ENCODE measurements at places on chromosomes 4 and X.

- DNase-seq, result no peak
Observed at GRCh38 chr4:135072553-135072952, 871.0 kb upstream of the PABPC4L start.

DNA sequence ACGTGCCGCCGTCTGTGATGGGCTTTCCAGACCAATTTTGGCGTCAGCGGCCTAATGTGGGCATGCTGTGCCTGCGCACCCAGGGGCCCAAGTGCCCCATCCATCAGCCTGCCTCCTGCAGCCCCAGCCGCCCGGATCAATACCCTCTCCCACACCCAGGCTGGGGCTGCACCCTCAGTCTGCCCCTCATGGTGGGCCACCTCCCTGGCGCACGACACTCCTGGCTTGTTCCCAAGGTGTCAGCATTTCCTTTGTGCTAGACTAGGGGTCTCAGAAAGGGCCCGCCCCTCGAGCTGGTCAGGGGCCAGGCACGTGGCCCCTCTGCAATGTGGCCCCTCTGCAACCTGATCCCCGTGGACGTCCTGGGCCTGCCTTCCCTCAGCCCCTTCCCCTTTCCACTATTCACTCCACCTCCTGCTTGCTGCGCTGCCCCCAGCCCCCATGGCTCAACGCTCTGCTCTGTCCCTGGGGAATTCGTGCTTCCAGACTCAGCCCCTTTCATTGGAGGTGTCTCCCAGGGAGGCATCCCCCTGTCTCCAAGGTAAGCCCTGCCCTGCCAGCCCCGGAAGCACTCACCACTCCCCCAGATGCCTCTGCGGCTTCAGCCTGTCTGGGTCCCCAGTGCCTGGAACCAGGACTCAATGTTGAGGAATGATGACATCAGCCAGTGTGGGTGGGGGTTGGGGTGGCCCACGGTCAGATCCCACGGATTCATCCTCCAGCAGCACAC is 130.8 kb downstream of the HMX1 start:
- DNase-seq, result no peak

GRCh38 chr4:85861064-85861765 is 386.3 kb downstream of the ARHGAP24 start:
- no peak for DNase-seq

GRCh38 chr4:184514121-184514988 is 40.0 kb upstream of the IRF2 start:
- peak; percentile 69 for DNase-seq

DNA sequence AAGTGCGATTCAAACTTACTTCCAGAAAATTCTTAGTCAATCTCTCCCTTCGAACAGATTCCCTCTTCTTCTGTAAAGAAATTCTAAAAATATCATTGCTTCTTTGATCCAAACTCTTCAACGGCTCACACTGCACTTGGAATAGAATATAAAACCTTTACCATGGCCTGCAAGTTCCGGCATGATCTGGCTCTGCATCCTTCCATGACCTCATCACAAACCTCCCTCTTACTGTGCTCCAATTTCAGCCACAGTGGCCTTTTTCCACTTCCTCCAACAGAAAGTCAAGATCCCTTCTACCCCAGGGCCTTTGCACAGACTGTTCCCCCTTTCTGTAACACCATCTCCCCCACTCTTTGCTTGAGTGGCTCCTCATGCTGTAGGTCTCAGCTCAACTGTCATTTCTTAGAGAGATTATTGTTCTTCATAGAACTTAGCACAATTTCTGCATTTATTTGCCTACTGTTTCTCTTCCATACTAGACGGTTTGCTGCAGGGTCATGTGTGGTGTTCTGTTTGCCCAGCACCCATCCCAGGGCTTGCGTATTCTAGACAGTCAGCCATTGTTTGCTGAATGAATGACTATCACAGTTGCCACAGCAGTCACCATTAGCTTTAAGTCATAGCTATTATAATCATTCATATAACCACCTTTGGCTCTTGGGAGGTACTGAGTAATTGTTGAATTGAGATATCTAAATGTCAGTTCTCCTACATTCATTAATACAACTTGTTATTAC is 1.9 kb upstream of the STOX2 start:
- DNase-seq, result no peak
